ENCODE measurements at places on chromosomes 4 and X. TPM values are rescaled to one million over a fixed set of nuclear protein-coding genes. Genes with fewer than 3 reads are reported as not detected.

DNA sequence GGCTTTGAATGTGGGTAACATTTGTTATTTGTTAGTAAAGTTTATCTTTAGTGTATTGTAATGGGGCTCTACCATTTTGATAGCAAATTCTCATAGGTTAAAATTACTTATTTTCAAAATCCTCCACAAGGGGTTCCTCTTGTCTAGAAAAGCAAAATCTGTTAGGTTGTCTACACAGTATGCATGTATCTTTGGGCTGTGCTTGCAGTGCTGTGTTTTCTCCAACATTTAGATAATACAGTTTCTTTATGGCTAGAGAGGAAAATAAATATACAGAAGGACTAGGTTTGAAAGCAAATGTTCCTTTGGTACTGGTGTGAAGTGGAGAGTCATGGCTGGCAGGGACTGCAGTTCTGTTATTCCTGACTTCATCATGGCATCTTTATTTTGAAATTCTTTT lies 40.3 kb downstream of the POLR2B start:
- no peak overlapping the region for H3K4me3 ChIP-seq
- no peak for DNase-seq
- H3K27ac ChIP-seq, result no peak overlapping the region

DNA sequence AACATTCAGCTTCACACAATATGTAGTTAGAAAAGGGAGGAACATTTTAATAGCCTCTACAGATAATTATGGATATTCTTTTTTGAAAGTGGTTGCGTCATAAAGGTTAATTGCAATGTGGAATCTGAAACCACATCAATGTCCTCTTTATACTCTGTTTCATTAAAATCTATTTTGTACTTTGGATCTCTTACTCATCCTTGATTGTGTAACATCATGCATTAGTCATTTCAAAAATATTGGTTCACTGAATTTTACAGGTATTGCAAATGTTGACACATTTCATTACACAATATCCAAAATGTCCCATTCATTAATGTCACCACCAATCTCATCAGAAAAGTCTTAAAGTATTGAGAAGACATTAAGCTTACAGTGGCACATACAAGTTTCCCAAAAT lies 62.7 kb upstream of the USP9X start:
- H3K4me1 ChIP-seq, result peaks cover 7% of the 10 kb centered on the region
- H3K36me3 ChIP-seq, result no peaks in the 10 kb centered on the region
- H3K27ac ChIP-seq, result no peak overlapping the region
- no peak for DNase-seq

DNA sequence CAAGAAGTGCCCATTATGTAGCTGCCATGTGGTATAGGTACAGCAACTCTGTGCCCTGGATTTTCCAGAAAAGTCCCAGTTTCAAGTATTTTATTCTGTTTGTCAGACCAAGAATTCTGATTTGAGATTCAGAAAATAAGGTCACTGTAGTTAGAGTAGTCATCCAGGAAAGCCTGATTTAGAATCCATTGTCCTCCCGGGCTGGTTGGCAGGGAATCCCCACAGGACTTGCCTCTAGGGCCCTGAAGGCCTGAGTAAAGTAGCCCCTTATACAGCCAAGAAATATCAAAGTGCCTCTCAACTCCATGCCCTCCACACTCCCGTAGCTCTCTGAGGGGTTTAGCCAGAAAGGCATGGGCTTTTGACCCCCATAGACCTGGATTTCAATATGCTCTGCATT lies 36.3 kb downstream of the RTL5 start:
- H3K36me3 ChIP-seq, result no peaks in the 10 kb centered on the region
- H3K27me3 ChIP-seq, result no peaks in the 10 kb centered on the region
- no peak for DNase-seq

DNA sequence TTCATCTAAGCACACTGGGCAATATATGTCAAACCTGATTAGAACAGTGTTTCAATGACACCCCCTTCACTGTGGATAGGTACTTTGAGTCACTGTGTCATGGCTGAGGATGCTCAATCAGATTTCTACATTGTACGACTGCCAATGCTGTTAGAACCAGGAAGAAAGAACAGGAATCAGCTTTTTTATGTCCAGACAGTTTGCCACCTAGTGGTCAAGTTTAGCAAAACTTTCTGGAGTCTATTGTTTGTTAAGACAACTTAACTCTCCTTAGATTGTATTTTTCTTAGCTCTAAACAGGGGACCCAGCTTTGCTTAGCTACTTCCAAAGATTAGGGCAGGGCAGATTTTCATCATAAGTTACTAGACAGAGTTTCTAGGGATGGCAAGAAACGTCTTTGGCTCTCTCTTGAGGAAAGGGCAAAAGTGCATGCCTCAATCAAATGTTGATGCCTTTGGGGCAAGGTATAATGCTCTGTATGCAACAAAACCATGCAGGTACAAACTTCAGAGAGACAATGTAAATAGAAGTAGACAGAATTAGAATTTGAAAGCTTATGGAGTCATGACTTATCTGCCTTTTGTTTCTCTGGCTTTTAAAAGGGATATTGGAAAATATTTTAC lies 40.5 kb upstream of the BMP3 start:
- 0 out of 2 replicates have a peak, but pooled peaks cover 3% of the 10 kb centered on the region for H3K4me1 ChIP-seq
- no peak overlapping the region for H3K27ac ChIP-seq
- no peak overlapping the region for H3K4me3 ChIP-seq
- H3K27me3 ChIP-seq, result no peaks in the 10 kb centered on the region

DNA sequence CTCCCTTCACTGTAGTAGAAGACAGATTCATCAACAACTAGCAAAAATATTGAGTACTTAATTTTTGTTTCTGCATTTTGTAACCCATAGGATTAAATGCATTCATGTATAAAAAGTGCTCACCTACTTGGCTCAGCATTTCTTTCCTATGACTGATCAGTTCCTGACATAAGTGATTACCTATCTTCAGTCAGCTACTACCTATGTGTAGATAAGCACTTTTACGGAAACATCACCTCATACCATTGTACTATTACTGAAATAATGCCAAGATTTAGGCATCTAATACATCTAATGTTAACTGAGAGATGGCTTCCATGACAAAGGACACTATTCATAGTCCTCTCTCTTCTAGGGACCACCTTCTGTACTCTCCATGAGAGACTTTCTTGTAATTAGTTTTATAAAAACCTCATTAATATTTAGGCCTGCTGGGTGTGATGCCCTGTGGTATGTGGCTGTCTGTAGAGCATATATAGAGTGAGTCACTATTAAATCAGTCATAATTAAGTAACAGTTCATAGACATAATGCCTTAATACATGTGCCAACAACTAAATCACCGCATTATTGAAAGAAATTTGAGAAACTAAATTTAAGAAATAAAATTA lies 147.0 kb downstream of the PDGFC start:
- no peaks in the 10 kb centered on the region for H3K27me3 ChIP-seq
- H3K27ac ChIP-seq, result no peak overlapping the region
- H3K36me3 ChIP-seq, result no peaks in the 10 kb centered on the region
- H3K4me3 ChIP-seq, result no peak overlapping the region
- no peaks in the 10 kb centered on the region for H3K4me1 ChIP-seq
- DNase-seq, result no peak

- no peak for DNase-seq
- no peaks in the 10 kb centered on the region for H3K36me3 ChIP-seq
- no peak overlapping the region for H3K27ac ChIP-seq
- H3K27me3 ChIP-seq, result peaks cover 92% of the 10 kb centered on the region
- H3K4me3 ChIP-seq, result no peak overlapping the region
- H3K4me1 ChIP-seq, result peaks cover 18% of the 10 kb centered on the region
Observed at GRCh38 chrX:636981-637659, 6.5 kb downstream of the SHOX start.

GRCh38 chrX:9340598-9341290 lies 124.1 kb upstream of the TBL1X start:
- no peaks in the 10 kb centered on the region for H3K36me3 ChIP-seq
- H3K27me3 ChIP-seq, result no peaks in the 10 kb centered on the region
- no peak for DNase-seq
- no peak overlapping the region for H3K4me3 ChIP-seq
- peaks cover 4% of the 10 kb centered on the region for H3K4me1 ChIP-seq
- no peak overlapping the region for H3K27ac ChIP-seq

DNA sequence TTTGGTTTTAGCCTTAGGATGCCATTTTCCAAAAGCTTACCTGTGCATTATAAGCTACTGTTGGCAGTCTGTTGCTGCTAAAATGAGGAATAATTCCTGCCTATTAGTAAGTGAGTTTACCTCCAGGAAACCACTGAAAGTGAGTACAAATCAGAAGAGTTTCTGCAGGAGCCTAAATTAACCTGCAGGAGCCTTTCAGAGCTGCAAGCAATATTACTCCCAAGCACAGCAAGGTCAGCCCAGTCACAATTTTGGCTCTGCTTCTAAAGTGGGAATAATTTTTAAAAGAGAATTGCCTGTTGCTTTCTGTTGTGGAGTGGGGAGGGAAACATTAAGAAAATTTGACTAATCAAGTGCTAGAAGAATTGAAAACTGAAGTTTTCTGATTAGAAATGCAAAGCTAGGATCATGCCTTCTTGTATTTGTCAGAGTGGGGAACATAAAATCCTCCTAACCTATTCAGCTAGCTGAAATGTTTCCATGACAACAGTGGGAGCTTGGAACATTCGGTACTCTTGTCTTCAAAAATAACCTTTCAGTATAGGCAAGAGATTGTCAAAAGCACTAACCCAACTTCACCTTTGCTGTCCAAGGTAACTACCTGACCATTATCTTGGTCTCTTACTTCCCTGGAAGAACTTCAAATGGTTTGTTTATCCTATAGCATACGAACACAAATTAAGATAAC lies 193.2 kb downstream of the COMMD8 start:
- no peaks in the 10 kb centered on the region for H3K4me1 ChIP-seq
- no peaks in the 10 kb centered on the region for H3K27me3 ChIP-seq
- DNase-seq, result no peak
- H3K36me3 ChIP-seq, result no peaks in the 10 kb centered on the region
- no peak overlapping the region for H3K4me3 ChIP-seq
- H3K27ac ChIP-seq, result no peak overlapping the region

DNA sequence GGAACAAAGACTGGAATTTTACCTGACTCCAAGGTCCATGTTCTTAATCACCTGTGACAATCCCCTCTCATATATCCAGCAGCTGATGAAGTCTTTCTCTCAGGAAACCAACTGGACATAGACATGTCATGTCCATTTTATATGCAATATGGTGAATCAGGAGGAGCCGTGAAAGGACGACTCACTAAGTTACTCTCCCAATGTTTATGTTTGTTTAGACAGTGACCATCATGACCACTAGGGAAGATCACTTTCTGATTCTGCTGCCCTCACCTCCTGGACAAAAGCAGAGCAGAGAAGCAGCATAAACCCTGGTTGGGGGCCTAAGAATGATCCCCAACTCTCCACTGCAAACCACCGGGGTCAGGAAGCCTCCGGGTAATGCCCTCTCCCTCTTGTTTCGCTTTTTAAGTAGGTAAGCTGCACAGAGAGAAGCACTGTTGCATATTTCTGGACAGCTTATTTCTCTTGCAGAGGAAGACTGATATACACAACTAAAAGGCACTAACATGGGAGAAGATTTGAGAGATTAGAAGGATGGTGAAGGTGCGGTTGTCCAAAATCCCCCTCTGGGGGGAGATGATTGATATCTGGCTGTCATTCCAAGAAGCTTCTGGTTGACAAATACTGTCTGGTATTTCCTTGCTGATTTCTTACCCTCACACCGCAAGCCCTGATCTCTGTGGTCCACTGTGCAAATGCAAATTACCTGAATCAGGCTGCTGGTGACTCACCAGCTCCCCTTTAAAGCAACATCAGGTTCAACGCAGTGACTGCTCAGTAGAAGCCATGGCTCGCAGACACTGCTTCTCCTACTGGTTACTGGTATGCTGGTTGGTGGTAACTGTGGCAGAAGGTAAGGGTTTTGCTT lies at the start of gene ODAPH:
TSS of gene ODAPH (plus strand) at position 773 of the 871 bp plus-strand sequence. CDS start at position 790, 17 bp downstream.
- H3K4me1 ChIP-seq, result no peaks in the 10 kb centered on the region
- no peaks in the 10 kb centered on the region for H3K36me3 ChIP-seq
- H3K27ac ChIP-seq, result no peak within 1 kb of the TSS
- H3K27me3 ChIP-seq, result no peaks in the 10 kb centered on the region
- no peak for DNase-seq
- no peak within 1 kb of the TSS for H3K4me3 ChIP-seq

- no peak overlapping the region for H3K27ac ChIP-seq
- no peaks in the 10 kb centered on the region for H3K36me3 ChIP-seq
- no peaks in the 10 kb centered on the region for H3K4me1 ChIP-seq
- H3K4me3 ChIP-seq, result no peak overlapping the region
Observed at GRCh38 chr4:159902648-159903047, 799.8 kb downstream of the RAPGEF2 start.

DNA sequence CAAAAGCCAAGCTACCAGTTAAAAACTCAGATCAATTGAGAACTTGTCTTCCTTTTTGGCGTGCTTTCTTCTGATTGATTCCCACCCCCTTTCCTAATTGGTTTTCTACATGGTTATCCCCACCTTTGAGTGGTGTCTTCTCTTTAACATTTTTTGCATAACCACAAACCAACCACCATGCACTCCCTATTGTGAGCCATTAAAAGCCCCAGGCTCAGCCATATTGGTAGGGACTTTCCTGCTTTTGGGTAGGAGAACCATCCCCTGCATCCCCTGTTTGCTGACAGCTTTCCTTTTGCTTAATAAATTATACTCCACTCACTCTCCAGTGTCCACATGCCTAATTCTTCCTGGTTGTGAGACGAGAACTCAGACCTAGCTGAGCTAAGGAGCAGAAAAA lies 1651.4 kb upstream of the IGFBP7 start:
- no peak overlapping the region for H3K27ac ChIP-seq
- H3K4me1 ChIP-seq, result no peaks in the 10 kb centered on the region
- no peak for DNase-seq
- no peaks in the 10 kb centered on the region for H3K27me3 ChIP-seq
- H3K36me3 ChIP-seq, result no peaks in the 10 kb centered on the region

- H3K27me3 ChIP-seq, result no peaks in the 10 kb centered on the region
- H3K4me1 ChIP-seq, result no peaks in the 10 kb centered on the region
- DNase-seq, result no peak
- H3K36me3 ChIP-seq, result no peaks in the 10 kb centered on the region
- H3K27ac ChIP-seq, result no peak overlapping the region
- H3K4me3 ChIP-seq, result no peak overlapping the region
Observed at GRCh38 chrX:119228512-119229252, 7.4 kb upstream of the PGRMC1 start.

- H3K27me3 ChIP-seq, result no peaks in the 10 kb centered on the region
- H3K27ac ChIP-seq, result no peak overlapping the region
- no peak for DNase-seq
- no peaks in the 10 kb centered on the region for H3K4me1 ChIP-seq
Observed at GRCh38 chr4:127844601-127845116, 36.0 kb upstream of the PLK4 start.

GRCh38 chr4:119081542-119081859 lies 54.1 kb upstream of the MYOZ2 start:
- H3K27me3 ChIP-seq, result no peaks in the 10 kb centered on the region
- H3K4me1 ChIP-seq, result no peaks in the 10 kb centered on the region
- no peak overlapping the region for H3K4me3 ChIP-seq
- H3K36me3 ChIP-seq, result no peaks in the 10 kb centered on the region
- no peak overlapping the region for H3K27ac ChIP-seq

Gene SMS
- total RNA-seq, result 247 TPM

Gene ADH7
- not detected for total RNA-seq

Gene ANOS1
- total RNA-seq, result 57.8 TPM

Gene SLC6A14
- total RNA-seq, result not detected

Gene DRD5
- not detected for total RNA-seq

Gene GAK
- 70.8 TPM for total RNA-seq

Gene MAP7D2
- 1.0 TPM for total RNA-seq

Gene AGTR2
- total RNA-seq, result not detected
